ENCODE measurements at places on chromosomes 12 and 14.

DNA sequence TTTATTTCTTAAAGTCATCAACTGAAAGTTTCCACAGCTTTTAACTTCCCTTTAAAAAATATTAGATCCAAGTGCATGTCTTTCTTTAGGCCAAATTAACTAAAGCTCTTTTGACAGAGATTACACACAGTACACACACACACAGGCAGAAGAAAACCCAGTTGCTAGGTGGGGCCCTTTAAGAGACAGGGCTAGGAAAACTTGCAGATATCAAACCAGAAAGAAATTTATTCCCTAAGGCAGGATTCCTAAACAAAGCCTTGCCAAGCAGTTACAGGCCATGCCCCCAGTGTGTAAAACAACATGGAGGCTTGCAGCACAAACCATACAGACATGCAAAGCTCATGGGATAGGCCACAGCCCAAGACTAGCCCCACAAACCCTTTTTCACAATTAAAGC lies 123.4 kb downstream of the FSCB start:
- no peak for DNase-seq

DNA sequence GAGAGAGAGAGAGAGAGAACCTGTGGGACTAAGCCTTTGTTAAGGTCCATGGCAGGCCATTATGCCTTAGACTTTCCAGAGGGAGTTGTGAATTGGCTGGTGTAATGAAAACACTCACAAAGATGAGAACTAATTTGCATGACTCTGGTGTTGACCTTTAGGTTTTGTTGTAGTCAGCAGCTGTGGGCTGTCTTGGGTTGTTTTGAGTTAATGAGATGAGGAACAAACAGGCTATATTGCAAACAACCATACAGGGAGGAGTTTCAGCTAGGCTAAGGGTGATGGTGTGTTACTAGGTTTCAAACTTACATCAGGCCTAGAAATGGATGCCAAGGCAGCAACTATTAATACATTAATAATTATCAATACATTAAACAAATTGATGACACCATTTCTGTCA lies 26.3 kb downstream of the ATXN7L3B start:
- no peak for DNase-seq

- DNase-seq = peak; percentile 10
Measured at GRCh38 chr12:86914721-86915120, 658.5 kb upstream of the MGAT4C start.

DNA sequence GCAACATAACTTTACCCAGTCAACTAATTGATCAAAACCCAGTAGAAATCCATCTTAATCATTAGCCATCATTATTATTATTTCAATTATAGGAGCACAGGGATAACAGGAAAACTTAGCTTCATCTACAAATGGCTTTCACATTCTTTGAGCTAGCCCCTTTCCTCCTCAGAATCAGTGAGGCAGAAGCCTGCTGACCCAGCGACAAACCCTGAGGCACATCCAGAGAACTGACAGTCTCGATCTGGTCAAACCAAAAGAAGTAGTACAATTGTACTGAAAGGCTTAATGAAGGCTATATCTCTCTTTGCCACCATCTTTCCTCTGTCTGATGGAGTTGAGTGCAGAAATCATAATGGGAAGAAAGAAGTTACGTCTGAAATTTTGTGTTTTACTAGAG lies 109.8 kb upstream of the ARID2 start:
- no peak for DNase-seq

- DNase-seq = no peak
Measured at GRCh38 chr12:59268295-59268809, 327.5 kb upstream of the SLC16A7 start.

- DNase-seq = no peak
Measured at GRCh38 chr12:125065919-125066570, 810 bp downstream of the AACS start.

GRCh38 chr12:113135178-113136127 lies at the start of gene RASAL1:
Gene RASAL1, minus strand, starts transcription at chr12:113135761. Its CDS starts 299 bp downstream, at chr12:113135462.
- no peak for DNase-seq

GRCh38 chr14:52014601-52015267 lies 25.4 kb downstream of the RTRAF start:
- DNase-seq = no peak

- DNase-seq = no peak
Measured at GRCh38 chr12:52603314-52603713, 2.1 kb upstream of the KRT72 start.

GRCh38 chr12:56522411-56523193 lies 982 bp downstream of the RBMS2 start:
- no peak for DNase-seq

DNA sequence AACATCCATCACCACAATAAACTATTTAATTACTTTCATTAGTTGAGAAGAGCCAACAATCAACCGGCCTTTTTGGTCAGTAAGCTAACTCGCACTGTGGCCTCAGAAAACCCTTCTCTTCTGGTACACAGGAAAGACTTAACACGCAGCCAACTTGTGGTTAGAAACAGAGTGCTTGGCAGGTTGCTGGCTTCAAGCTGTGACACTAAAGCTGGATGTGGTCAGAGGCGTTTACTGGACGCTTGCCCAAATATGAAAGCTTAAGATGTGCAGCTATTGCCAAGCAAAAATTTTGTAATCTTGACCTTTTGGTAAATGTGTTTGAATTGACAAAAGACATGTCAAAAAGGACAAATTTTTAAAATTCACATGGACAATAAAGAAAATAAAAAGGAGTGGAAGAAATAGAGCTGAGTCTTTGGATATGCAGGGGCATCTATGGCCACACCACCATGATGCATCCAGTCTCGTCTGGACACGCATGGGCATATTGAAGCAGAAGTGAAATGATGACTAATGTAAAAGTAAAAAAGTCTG lies 2.6 kb upstream of the KLRK1 start:
- no peak for DNase-seq

GRCh38 chr12:75692876-75693275 lies 181.5 kb upstream of the KRR1 start:
- no peak for DNase-seq

DNA sequence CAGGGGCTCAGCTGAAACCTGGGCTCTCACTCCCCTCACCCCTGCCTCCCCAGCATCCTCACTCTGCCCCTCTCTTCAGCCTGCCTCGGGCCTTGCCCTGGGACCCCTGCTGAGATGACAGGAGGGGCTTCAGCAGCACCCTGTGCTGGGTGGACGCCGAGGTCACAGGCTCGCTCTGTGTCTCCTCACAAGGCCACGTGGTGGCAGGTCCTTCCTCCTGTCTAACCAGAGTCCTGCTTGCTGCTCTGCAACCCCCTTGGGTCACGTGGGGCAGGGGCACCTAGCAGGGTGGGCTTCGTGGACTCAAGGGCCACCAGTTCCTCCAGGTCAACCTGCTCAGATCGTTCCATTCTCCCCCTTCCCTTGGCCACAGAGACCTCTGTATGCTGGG lies 90.4 kb downstream of the TMEM121 start:
- no peak for DNase-seq

GRCh38 chr12:125470838-125471783 lies 405.9 kb downstream of the AACS start:
- no peak for DNase-seq

DNA sequence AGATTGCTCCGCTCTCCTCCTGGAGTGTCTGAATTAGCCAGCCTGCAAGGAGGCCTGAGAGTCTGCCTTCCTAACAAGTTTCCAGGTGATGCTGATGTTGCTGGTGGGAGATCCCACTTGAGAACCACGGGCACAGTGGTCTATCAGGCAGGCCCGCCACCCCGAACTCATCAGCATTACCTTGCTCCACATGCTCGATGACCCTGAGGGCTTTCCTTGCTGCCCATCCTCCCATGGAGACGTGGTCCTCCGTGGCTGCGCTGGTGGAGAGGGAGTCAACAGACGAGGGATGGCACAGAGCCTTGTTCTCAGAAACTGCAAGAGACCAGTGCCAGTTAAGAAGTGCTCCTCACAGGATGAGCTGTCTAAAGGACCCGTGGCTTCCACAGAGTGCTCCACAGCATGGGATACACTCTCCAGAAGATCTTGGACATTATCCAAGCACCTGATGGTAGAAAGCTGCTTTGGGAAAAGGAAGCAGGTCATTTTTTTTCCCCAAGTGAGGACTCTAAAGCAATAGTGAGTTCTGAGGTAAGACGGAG lies 18.3 kb downstream of the HAL start:
- DNase-seq = no peak

GRCh38 chr14:93975791-93976476 lies 436 bp downstream of the ASB2 start:
- DNase-seq = no peak

DNA sequence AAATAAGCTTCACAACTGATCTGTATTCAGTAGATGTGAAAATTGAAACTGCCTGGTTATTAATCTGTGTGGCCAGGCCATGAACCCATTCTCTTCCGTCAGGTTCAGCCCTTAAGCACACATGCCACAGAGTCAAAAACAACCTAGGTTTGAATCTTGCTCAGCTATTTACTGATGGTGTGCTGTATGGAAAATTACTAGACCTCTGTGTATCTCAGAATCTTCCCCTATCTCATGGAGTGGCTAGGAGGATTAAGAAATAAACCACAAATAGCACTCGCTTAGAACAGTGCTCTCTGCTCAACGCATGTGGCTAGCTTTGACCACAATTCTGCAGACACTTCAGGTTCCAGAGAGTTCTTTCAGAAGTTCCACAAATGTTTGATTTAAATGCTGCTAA lies 240.7 kb upstream of the PLEKHG7 start:
- DNase-seq = no peak

DNA sequence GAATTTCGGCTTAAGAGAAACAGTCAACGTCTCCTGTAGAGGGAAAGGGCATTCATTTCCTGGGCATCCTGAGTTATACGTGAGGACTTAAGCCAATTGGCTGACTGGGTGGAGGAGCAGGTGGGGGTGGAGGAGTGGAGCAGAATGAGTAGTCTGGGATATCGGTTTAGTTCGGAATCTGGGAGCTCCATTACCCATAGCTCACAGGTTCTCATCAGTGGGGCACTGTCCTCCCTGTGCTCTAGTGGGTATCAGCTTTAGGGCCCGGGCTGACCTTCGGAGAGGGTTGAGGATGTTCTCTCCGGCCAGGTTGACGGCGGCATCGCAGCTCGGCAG lies 704 bp downstream of the SDR39U1 start:
- DNase-seq = no peak

DNA sequence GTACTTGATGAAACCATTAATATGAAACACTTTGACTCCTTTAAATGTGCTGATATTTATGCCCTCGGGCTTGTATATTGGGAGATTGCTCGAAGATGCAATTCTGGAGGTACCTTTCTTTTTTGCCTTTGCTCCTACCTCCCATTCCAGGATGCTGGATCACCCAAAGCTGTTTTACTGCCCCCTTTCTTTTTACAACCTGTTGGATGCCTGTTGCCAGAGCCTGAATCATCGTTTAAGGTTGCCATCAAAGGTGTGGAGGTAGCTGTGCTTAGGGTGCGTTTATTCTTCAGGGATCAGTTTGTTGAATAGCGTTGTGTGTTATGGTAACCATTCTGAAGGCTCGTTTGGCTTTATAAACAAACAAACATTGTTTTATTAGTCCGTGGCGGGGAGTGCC lies 19.9 kb upstream of the TAMALIN start:
- no peak for DNase-seq

- DNase-seq = no peak
Measured at GRCh38 chr12:42987216-42987650, 397.7 kb upstream of the PRICKLE1 start.

DNA sequence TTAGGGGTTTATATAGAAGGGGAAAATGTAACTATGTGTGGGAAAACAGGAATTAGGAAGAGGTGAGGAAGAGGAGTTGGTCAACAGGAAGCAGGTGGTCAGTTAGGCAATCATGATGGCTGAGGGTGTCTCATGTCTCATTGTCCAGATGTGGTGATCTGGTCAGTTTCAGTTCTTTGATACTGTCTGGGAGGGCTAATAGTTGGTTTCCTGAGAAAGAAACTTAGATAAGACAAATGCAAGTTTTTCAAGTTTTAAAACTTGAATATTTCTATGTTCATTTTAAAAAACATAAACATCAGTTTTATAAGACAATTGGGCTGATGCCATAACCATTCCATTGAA lies 1121.8 kb upstream of the USP15 start:
- no peak for DNase-seq

GRCh38 chr12:52389313-52390207 lies 4.1 kb upstream of the KRT84 start:
- DNase-seq = no peak

- no peak for DNase-seq
Measured at GRCh38 chr12:132945806-132946205, 10.3 kb downstream of the ZNF605 start.

- DNase-seq = no peak
Measured at GRCh38 chr14:81348061-81348460, 52.1 kb downstream of the STON2 start.

- no peak for DNase-seq
Measured at GRCh38 chr14:94571395-94571794, 9.8 kb upstream of the SERPINA5 start.

- no peak for DNase-seq
Measured at GRCh38 chr14:38339696-38340095, 83.8 kb upstream of the CLEC14A start.

GRCh38 chr12:67534681-67535080 lies 113.9 kb upstream of the DYRK2 start:
- DNase-seq = no peak

DNA sequence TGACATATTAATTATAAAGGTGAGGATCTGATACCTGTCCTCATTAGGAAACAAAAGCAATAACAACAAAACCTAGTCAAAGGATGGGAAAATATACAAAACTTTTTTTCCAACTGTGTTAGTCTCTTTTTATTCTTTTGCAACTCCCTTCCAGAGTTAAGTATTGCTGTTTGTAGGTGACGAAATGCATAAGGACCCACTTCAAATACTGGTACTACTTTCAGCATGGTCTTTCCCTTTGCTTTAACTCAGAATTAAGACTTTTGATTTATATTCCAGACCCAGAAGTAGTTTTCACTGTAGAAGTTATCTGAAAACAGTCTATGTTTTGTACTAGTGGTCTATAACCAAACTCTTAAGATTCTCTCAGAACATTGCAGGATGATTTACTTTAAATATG lies 34.1 kb upstream of the ABCC9 start:
- no peak for DNase-seq

DNA sequence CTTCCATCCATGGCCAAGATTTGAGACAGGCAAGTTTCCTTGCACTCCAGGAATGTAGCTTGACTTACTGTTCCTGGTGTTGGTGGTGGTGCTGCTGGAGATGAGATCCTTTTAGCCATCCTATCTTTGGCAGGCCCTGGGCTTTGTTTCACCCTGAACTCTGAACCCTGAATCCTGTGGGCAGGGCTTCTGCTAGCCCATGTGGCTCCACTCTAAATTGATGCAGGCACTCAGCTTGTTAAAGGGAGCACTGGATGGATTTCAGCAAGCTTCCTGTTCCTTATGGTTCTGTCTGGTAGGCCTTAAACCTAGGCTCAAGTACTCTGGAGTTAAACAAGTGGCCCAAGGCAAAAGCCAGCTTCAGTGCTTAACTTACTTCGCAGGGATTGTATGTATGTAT lies 138.2 kb downstream of the RGS6 start:
- DNase-seq = no peak

All from left renal pelvis (tissue), 4 donors.